Activated naive CD8-positive, alpha-beta T cell treated with anti-CD3 and anti-CD28 coated beads for 36 hours (primary cell): ENCODE measurements at places on chromosomes 7 and 10. TPM values are rescaled to one million over a fixed set of nuclear protein-coding genes. Genes with fewer than 3 reads are reported as not detected.

DNA sequence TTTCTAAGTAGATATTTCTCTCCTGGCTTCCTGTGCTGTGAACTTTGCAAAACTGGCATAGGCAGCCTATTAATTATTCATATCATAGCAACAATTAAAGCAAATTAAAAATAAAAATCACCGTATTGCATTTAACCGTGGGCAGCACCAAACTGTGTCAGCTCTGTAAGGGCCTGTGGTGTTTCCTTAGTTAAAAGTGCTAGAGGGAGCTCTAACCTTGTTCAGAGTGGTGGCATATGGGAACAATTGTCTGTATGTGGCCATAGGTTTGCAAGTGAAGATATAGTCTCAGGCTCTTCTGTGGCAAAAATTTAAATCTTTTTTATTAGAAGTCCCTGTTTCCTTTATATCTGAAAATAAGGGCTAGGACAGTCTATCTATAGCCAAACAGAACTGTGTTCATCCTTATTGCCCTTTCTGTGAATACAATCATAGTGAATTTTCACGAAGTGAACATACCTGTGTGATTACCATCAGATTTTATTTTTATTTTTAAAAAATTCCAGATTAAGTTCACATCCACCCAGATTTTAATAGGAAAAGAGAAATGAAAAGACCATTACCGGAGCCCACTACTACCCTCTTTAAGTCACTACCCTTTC is 92.6 kb downstream of the POLL start:
- no peak for DNase-seq

GRCh38 chr10:56346845-56347415 is 14.1 kb downstream of the ZWINT start:
- no peak for DNase-seq

DNA sequence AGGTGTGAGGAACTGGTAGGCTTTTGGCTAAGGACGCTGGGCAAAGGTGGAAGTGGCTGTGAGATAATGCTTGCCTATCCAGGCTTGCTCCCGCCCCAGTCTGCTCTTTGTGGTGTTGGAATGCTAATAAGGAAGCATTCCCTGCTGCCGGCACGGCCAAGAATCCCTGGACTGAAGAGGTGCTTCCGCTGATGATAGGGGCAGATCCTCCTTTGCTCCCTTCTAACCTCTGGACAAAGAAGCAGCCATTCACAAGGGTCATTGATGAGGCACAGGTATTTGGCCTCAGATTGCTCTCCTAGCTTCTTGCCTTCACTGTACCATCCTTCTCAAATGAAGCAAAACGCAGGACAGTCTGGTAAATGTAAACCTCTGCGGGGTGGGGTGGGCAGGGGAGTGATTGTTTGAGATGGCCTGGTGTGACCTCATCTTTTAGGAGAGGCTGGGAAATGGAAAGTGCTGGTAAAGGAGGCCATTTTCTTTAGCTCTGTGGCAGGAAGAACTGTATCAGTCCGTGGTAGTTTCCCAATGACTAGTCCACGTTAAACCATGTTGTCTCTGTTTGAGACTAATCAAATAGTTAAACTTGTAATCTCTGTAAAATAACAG is 1.7 kb downstream of the PGAM1 start:
- DNase-seq, result peak; percentile 37

DNA sequence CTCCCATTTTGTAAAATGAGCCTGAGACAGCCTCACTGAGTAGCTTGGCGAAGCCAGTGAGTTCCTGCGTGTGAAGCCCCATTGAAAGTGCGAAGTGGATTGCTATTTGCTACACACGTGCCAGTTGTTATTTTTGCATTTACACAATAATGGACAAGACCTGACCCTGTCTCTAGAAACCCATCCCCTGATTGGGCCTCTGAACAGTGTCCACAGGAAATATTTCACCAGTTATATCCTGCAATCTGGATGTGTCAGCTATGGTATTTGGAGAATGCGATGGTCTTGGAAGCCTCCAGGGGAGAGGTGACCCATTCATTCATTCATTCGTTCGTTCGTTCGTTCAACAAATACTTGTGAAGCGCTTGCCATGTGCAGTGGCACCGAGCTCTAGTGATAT is 37.1 kb downstream of the COL13A1 start:
- DNase-seq, result no peak

- no peak for DNase-seq
Measured at GRCh38 chr7:38034062-38034908, 113.8 kb downstream of the EPDR1 start.

GRCh38 chr7:93442478-93443224 is 131.9 kb downstream of the CALCR start:
- DNase-seq, result peak; percentile 27

Gene MYH16
- not detected for total RNA-seq

Gene TUBAL3
- not detected for total RNA-seq

Gene CHST15
- 0.25 TPM for total RNA-seq

Gene EPO
- not detected for total RNA-seq
